ENCODE measurements at places on chromosomes 12 and 14. TPM values are rescaled to one million over a fixed set of nuclear protein-coding genes. Genes with fewer than 3 reads are reported as not detected.

The EPYC gene
- total RNA-seq = not detected

The RFLNA gene
- not detected for total RNA-seq

The DUSP16 gene
- total RNA-seq = 29.2 TPM

The NKX2-1 gene
- not detected for total RNA-seq

The KLHDC1 gene
- 9.6 TPM for total RNA-seq

The TGFB3 gene
- 7.8 TPM for total RNA-seq

The E2F7 gene
- 17.6 TPM for total RNA-seq

DNA sequence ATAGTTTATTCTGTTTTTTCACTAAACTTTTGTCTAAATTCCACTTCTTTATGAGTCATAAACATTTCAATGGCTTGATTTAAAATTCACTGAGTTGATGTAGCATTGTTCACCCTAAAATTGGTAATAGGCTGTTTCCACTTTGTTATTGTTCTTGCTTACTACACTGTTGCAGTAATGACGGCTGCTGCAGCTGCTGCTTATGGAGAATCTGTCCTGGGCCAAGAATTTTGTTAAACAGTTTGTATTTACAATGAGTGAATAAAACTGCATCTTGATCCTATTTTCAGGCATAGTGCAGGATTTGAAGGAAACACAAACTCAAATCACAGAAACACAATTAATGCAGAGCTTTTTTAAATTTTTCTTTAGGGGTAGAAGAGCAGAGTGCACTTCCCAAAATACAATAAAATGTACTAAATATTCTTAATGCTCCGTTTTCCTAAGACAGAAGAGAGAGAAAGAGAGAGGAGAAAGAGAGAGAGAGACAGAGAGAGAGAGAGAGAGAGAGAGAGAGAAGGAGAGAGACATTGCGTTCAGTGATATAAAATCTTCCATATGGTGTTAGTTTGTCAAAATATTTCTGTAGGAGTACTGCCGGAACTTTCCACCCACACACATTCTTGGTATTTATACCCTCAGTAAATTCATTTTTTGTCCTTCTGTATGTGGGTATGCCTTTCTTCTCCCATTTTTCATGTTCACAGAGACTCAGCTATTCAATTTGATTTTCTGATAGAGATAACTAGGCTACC is 266.4 kb downstream of the LRFN5 start:
- no peak overlapping the region for H3K27ac ChIP-seq
- H3K36me3 ChIP-seq = no peaks in the 10 kb centered on the region
- H3K27me3 ChIP-seq = no peaks in the 10 kb centered on the region
- DNase-seq = no peak

DNA sequence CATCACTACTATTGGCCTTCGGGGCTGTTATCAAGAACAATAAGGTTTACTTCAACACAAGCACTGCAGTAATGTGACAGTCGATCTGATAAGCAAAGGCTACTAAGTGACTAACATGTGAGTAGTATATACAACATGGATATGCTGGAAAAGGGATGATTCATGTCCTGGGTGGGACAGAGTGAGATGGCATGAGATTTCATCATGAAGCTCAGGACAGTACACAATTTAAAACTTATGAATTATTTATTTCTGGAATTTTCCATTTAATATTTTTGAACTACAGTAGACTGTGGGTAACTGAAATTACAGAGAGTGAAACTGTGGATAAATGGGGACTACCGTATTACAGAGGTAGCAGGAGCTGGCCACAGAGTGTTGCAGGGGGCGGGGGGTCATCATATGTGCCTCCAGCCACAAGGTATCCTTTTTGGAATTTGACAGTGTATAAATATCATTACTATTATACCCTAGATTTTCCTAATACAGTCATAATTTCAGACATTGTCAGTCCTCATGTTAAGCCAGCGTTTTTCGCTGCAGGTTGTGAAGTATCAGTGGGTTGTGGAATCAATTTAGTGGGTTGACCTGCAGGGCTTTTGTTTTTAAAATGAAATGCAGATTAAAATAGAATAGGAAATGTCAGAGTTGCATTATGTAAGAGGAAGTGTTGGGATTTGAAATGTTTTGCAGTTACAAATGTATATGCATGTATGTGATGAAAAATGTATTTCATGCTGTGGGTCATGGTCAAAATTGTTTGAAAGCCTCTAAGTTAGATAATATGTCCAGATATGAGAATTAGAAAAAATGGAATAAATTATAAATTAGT is 148.0 kb upstream of the NUDT4 start:
- no peaks in the 10 kb centered on the region for H3K4me1 ChIP-seq
- H3K27me3 ChIP-seq = no peaks in the 10 kb centered on the region
- H3K4me3 ChIP-seq = no peak overlapping the region
- H3K36me3 ChIP-seq = no peaks in the 10 kb centered on the region

Data from naive thymus-derived CD4-positive, alpha-beta T cell (primary cell).